ENCODE measurements at places on chromosomes 3 and 15.

DNA sequence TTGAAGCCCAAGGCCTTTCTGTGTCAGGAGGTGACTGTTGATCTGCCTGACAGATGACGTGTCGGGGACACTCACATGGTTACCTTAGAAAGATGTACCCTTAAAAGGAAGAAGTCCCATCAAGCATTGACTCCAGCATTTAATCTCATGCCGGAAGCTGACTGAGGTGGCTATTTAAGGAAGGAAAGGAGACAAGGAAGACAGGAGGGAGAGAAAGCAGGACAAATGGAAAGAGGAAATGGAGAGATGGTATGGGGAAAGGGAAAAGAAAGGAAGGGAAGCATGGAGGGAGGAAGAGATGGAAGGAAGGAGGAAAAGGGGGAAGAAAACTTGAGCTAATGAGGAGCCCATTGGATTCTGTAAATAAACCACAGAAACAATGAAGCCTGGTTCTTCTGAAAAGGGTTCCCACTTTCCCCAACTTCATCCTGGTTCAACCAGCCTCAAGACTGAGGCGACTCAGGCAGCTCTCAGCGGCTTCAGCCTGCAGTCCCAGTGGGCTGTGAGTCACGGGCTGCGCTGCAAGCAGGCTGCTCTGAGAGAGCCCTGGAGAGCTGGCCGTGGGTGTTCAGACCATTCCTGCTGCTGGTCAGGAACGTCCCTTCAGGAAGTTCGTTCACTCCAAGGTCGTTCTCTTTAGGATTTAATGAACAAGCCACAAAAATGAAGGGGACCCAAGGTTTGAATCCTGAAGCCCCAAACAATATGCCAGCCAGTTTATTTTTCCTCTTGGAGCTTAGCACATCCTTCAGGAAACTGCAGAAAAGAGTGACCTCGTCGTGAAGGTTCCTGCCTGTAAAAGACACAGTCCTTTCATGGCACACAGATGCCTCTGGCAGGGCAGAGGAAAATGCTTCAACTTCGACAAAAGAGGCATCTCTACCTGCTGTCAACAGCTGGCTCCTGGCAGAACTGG lies 69.6 kb upstream of the THBS1 start:
- no peak for DNase-seq

DNA sequence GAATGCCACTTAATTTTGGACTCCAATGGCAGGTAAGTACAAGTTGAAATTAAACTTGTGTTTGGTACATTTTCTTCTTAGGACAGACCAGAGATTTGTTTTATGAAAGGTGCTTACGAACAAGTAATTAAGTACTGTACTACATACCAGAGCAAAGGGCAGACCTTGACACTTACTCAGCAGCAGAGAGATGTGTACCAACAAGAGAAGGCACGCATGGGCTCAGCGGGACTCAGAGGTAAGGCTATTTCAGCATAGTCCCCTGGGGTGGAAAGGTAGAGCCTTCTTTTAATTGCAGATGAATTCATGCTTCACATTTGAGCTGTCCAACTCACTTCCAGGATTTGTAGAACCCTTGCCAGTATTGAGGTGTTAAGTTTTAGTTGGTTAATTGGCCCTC lies 51.4 kb downstream of the ASTE1 start:
- no peak for DNase-seq

DNA sequence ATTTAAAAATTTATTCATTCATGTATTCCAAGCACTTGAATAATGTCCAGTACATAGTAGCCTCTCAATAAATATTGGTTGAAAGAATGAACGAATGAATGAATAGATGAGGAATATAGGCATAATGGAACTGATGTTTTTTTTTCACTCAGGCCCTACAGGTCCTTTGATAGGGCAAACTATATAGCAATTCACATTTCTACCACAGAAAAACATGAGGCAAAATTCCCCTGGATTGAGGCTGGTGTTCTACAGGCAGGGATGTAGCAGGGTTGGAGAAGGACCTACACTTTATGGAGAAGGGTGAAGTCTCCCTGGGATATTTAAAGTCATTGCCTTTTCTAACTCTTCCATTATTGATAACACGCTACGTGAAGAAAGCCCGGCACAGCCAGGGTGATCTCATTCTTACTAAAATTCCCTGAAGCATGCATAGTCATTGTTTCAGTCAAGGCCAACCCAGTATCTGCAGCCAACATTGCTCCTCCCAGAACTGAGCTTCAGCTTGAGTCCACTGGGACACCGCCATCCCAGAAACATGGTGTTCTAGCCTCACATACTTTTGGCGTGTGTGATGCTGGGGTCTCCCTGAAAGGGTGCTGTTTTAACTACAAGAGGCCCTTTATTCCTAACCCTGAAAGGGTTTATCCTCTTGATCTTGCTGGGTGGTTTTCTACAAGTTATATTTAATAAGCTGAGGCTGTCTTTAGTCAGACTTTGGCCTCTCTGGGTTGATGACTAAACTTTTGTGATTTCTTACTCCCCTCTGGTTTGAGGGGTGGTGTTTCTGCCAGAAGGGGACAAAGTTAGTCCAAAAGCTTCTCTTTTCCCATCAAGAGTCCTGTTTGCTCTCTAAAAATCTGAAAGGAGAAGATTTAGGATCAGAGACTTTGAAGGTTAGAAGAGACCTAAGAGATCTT lies 25.9 kb upstream of the FBN1 start:
- no peak for DNase-seq

- no peak for DNase-seq
These were observed 104.2 kb downstream of the THRB start for GRCh38 chr3:24390169-24391130.

- DNase-seq: no peak
These were observed 65.1 kb downstream of the GAP43 start for GRCh38 chr3:115688418-115688817.

GRCh38 chr3:73258057-73258456 lies 196.6 kb downstream of the EBLN2 start:
- DNase-seq: no peak

GRCh38 chr15:73568564-73569280 lies 64.5 kb downstream of the NPTN start:
- DNase-seq: no peak

GRCh38 chr15:38627689-38628277 lies 63.2 kb upstream of the RASGRP1 start:
- no peak for DNase-seq

DNA sequence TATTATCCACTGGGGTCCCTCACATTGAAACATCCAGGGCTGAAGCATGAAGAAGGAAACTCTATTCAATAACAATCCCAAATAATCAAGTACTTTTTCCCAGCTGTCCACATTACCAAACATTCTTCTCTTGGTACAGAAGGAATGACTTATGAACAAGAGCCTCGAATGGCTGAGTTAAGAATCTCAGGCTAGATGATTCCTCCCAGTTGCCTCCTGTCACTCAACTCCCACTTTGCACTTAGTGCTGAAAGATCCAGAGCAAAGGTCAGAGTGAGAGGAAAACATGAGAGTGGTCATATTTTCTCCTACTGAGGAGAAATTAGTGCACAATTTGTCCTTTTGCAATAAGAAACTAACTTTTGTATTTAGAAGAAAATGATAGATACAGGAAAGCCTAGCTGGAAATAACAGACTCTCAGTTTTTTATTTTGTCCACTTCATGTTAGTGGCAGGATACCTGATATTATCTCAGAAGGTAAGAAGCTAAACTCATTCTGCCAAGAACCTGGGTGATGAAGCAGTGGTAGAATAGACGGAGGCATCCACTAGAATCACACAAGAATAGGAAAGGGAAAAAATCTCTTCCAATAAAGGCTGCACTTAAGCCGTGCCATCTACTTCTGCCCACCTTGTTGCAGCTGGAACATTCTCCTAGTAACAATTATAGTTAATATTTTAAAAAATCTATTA lies 46.2 kb downstream of the GADL1 start:
- DNase-seq: no peak

DNA sequence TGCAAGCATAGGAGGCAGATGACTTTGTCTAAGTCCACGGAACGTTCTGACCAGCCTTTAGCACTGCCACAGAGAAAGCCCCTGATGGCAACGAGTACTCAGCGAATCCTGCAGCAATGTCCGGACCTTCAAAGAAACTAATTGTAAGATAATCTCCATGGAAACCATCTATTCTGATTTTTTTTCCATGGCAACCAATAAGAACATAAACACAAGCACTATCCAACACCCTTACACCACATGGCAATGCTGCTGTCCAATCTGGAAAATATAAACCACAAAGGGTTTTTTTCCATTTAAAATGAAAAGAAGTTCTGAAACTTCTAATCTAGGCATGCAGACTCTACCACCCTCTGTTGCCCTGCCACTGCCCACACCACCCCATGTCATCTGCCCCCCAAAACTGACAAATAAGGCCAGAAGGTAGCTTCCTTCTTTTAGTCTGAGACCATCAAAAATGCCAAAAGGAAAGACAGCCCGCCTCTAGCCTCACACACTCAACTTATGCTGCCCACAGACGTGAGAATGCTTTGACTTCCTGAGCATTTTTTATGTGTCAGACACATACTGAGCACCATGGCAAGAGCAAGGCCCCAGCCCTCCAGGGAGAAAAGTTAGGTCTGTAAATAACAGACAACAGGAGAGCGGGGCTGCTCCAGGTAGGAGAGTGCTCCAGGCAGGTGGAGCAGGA lies 44.5 kb downstream of the POC1A start:
- DNase-seq: no peak

GRCh38 chr3:197260491-197261163 lies 37.8 kb downstream of the DLG1 start:
- no peak for DNase-seq

- no peak for DNase-seq
These were observed 89.2 kb downstream of the RBPMS2 start for GRCh38 chr15:64686130-64686735.

GRCh38 chr3:62180514-62180913 lies 192.8 kb downstream of the FEZF2 start:
- DNase-seq: no peak

DNA sequence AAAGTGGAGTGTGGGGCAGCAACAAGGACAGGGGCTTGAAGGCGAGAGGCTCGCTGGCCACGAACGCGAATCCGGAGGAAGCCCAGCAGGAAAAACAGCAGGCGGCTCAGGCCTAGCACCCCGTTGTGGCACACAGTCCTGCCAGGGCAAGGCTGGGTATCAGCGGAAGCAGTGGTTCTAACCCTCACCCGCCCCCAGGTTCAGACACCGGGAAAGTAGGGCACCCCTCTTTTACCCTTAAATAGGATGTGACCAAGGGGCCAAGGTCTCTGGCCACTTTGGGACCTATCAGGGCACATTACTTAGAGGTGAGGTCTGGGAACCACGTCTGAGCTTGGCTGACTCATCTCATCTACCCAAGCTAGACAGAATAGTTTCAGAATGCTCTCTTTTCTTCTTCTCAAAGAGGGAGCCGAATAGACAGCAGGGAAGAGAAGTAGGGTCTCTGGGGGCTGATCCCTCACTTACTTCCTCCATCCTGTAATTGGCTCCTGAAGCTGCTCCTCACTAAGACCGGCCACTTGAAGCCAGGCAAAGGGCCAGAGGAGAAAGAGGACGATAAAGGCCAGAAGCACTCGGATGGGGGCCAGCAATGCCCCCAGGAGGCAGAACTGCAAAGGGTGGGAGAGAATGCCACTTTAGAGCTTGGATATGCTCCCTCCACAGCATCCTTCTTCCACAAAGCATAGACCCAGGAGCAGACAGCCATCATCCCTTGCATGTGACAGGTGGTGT lies 1.7 kb downstream of the LPCAT4 start:
- no peak for DNase-seq

GRCh38 chr3:103965764-103966163 lies 1400.9 kb upstream of the ALCAM start:
- no peak for DNase-seq

- DNase-seq: no peak
These were observed 77.3 kb upstream of the RARB start for GRCh38 chr3:25350725-25351114.

- no peak for DNase-seq
These were observed 16.9 kb upstream of the KNG1 start for GRCh38 chr3:186700267-186700666.

- DNase-seq: no peak
These were observed 530.0 kb downstream of the MECOM start for GRCh38 chr3:169133178-169134161.

- DNase-seq: no peak
These were observed 7.2 kb upstream of the MCF2L2 start for GRCh38 chr3:183435661-183436060.

GRCh38 chr15:22796079-22796478 lies 9.6 kb downstream of the NIPA1 start:
- no peak for DNase-seq

GRCh38 chr15:99895189-99895955 lies 162.1 kb upstream of the LYSMD4 start:
- no peak for DNase-seq

DNA sequence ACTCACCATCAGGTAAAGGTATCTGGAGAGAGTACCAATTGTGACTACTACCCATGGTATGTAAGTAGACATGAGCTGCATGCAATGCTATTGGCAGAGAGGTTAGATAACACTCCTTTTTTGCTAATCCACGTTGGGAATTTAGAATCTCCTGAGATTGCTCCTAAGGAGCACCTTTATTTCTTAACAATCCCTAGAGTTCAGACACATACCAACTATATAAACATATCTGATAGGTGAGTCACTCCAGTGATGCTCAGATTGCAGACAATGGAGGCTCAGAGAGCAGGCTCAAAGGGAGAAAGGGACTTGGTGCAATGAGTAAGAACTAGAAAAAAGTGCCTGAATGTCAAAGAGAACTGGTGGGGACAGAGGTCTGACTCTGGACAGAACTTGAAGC lies 47.0 kb upstream of the LRRFIP2 start:
- DNase-seq: no peak

DNA sequence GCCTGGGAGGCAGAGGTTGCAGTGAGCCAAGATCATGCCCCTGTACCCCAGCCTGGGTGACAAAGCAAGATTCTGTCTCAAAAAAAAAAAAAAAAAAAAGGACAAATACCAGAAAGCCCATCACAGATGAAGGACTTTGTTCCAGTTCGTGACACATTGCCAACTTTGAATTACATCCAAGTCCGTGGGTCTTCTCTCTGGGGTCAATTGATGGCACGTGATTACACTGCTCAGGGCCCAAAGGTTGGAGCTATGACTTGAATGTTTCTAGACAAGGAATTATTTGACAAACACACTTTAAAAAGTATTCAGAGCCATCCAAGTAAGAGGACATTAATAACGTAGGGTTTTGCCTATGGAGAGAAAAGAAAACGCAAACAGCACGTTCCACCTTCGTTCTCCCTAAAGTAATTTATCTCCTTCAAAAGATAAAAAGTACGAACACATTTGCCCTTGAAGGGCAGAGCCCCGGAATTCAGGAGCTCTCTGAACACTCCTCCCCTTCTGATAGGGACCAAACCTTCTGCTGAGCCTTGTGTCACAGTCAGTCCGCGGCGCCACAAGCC lies 31.3 kb upstream of the ST3GAL6 start:
- no peak for DNase-seq

DNA sequence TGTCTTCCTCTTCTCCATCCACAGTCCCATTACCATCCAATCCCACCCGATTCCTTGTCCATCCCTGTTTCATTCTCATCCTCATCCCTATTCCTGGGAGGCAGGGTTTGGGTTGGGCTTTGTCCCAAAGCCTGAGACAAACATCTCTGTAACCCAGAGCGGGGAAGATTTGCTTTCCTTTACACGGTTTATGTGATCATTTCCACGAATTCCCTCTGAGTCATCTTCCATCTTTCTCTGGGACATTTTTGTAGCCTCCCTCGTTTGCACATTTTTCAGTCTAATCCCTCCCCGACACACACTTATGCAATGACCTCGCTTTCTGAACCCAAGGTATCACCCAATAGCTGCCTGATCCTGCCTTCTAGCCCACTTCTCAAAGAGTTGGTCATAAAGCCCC lies 22.8 kb downstream of the DUOX2 start:
- no peak for DNase-seq

All from stimulated activated CD8-positive, alpha-beta memory T cell treated with anti-CD3 and anti-CD28 coated beads, Interleukin-4, amount 100 ng/mL, for 24 hours (primary cell).